ENCODE measurements at places on chromosomes 1 and 21. TPM values are rescaled to one million over a fixed set of nuclear protein-coding genes. Genes with fewer than 3 reads are reported as not detected.

DNA sequence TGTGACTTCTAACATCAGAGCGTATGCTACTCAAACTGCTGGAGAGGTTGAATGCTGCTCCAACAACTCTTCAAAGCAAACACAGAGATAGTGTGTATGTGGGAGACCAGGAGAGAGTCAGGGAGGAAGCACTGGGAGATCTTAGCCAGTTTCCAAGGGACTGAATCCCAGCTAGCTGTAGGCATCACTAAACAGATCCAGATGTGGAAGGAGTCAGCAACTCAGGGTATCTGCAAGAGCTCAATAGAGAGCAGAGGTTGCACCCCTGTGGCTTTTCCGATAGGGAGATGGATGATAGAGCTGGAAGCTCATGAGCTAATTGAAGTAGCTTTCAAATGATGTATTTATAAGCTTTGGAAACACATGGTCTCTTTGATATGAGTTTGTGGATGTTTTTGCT is 168.9 kb upstream of the HOOK1 start:
- DNase-seq = no peak
- no peaks in the 10 kb centered on the region for H3K36me3 ChIP-seq
- H3K27me3 ChIP-seq = no peaks in the 10 kb centered on the region
- no peaks in the 10 kb centered on the region for H3K4me1 ChIP-seq
- no peak overlapping the region for H3K27ac ChIP-seq

- H3K36me3 ChIP-seq = no peaks in the 10 kb centered on the region
- peaks cover 14% of the 10 kb centered on the region for H3K4me1 ChIP-seq
- no peak overlapping the region for H3K27ac ChIP-seq
- H3K27me3 ChIP-seq = no peaks in the 10 kb centered on the region
- no peak for DNase-seq
These were observed 3.9 kb upstream of the CLSPN start for GRCh38 chr1:35773711-35774110.

DNA sequence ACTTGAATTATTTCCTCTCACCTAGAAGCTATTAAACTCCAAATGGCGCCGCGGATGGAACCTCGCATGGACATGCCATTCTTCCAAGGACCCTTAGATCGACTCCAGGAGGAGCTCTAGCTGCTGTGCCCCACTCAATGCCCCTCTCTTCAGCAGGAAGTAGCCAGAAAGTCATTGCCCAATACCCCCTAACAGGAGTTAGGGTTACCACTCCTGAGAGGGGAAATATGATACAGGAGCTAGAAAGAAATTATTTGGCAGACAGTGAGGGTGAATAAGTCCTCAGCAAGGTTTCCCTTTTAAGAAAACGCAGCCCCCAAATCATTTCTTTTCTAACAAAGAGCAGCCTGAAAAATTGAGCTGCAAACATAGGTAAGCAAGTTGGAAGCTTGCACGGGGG is 28.6 kb downstream of the TFB2M start:
- DNase-seq = no peak
- no peak overlapping the region for H3K27ac ChIP-seq
- H3K36me3 ChIP-seq = peaks cover 9% of the 10 kb centered on the region
- no peaks in the 10 kb centered on the region for H3K27me3 ChIP-seq
- H3K4me3 ChIP-seq = no peak overlapping the region
- no peaks in the 10 kb centered on the region for H3K4me1 ChIP-seq

DNA sequence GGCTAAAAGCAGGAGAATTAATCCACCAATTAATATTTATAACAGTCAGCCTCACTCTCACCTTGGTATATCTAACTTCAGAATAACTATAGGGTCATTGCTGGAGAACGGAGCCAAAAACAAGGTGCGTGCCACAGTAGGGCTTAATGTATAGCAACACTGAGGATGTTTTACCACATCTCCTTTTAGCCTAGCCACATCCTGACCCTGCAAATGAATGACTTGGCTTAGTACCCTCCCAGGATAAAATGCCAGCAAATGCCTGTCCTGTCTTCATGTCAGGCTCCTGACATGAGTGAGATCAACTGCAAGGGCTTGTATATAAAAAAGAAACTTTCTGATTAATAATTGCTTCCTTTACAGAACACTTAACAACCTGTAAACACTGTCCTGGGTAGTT is 2.7 kb upstream of the CDC42BPA start:
- no peak for DNase-seq
- H3K36me3 ChIP-seq = no peaks in the 10 kb centered on the region
- H3K4me1 ChIP-seq = peaks cover 7% of the 10 kb centered on the region
- H3K4me3 ChIP-seq = no peak overlapping the region
- H3K27me3 ChIP-seq = peaks cover 19% of the 10 kb centered on the region

- H3K27ac ChIP-seq = no peak overlapping the region
- H3K27me3 ChIP-seq = no peaks in the 10 kb centered on the region
- H3K4me3 ChIP-seq = no peak overlapping the region
- no peaks in the 10 kb centered on the region for H3K4me1 ChIP-seq
- H3K36me3 ChIP-seq = no peaks in the 10 kb centered on the region
These were observed 64.3 kb upstream of the ZC3H12A start for GRCh38 chr1:37410105-37410504.

- H3K27me3 ChIP-seq = no peaks in the 10 kb centered on the region
- H3K4me1 ChIP-seq = peaks cover 8% of the 10 kb centered on the region
- no peak for DNase-seq
- no peak overlapping the region for H3K27ac ChIP-seq
- H3K4me3 ChIP-seq = no peak overlapping the region
These were observed 43.0 kb downstream of the TOR3A start for GRCh38 chr1:179124873-179125272.

GRCh38 chr1:171654942-171655745 is 2.7 kb upstream of the MYOC start:
- no peak overlapping the region for H3K27ac ChIP-seq
- peak; percentile 55 for DNase-seq
- H3K4me3 ChIP-seq = no peak overlapping the region
- H3K36me3 ChIP-seq = no peaks in the 10 kb centered on the region
- H3K27me3 ChIP-seq = no peaks in the 10 kb centered on the region
- peaks cover 12% of the 10 kb centered on the region for H3K4me1 ChIP-seq

DNA sequence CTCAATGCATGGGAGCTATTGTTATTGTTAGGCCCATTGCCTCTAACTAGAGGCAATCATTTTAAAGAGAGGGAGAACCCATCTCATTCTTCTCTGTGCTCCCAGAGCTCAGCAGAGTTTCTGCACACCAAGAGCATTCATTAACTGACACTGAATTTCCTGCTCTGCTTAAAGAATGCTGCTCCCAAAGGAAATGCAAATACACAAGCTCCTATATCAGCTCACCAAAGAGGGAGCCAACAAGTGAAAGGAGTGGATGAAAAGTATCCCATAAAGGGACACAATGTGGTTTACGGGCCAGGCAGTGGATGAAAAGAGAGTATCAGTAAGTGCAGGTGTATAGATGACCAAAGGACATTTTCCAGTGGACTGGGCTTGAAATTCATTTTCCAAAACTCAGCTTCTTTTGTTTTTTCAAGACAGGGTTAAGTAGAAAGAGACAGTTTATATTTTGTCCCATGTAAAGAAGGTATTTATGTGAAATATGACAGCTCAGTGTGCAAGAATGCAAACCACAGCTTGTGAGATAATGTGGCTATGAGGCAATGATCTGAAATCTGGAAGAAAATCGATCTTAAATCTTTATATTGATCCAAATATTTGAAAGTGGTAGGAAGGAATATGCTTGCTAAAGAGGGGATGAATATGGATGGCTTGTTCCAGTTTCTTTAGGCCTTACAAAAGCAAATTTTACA is 207.7 kb upstream of the CAMK1G start:
- no peaks in the 10 kb centered on the region for H3K27me3 ChIP-seq
- H3K36me3 ChIP-seq = no peaks in the 10 kb centered on the region
- no peak for DNase-seq
- H3K4me1 ChIP-seq = no peaks in the 10 kb centered on the region
- H3K4me3 ChIP-seq = no peak overlapping the region
- no peak overlapping the region for H3K27ac ChIP-seq

DNA sequence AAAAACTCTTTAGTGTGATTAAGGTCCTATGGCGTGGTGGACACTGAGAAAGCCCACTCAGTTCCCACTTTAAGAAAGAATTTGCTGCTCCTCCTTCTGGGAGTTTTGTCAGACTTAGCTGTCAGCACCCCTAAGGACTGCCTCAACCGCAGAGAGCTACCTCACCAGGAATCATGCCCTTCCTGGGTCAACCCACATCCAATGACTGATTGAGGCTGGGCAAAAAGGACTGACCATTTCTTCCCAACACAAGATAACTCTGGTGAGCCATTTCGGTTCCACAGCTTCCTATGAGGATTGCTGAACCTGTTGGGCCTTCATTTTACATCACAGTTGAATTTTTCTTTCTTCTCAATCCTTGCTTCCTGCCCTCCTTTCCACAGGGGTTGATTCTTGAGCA is 197.9 kb downstream of the NCAM2 start:
- H3K36me3 ChIP-seq = no peaks in the 10 kb centered on the region
- no peak for DNase-seq
- no peaks in the 10 kb centered on the region for H3K4me1 ChIP-seq
- no peak overlapping the region for H3K4me3 ChIP-seq
- H3K27ac ChIP-seq = no peak overlapping the region
- H3K27me3 ChIP-seq = no peaks in the 10 kb centered on the region

DNA sequence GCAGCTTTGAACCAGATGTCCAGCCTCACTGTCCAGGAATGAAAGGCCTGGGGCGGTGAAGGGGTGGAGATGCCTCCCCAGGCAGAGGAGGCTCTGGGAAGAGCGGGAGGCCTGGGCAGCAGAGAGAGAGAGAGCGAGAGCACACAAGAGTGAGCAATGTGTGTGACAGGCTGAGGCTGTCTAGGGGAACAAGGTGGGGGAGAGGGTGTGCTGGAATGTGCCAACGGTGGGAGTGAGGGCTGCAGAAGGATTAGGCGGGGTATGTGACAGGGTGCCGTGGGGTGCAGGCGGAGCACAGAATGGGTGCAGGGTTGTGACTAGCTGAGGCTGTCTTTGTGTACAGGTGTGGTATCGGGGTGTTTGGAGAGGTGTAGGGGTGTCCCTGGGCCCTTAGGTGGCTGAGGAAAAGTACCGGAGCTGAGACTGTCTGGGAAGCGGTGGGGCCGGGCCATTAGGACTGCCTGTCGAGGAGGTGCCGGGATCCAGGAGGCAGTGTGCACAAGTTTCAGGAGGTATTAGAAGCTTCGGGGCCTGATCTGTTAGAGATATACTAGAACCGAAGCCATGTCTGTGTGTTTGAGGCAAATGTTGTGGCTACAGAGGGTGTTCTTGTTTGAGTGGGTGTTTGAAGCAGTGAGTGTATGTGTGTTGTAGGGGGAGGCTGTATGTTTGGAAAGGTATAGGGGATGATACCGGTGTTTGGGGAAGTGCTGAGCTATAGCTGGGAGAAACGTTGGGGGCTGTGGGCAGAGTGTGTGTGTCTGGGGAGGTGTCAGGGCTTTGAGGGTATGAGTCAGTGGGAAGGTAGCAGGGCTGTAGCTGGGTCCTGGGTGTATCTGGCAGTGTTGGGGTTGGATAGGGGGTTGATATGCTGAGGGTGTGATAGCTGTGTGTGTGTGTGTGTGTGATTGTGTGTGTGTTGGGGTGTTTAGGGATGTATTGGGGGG is 9.1 kb downstream of the AHDC1 start:
- peaks cover 61% of the 10 kb centered on the region for H3K4me1 ChIP-seq
- no peak overlapping the region for H3K4me3 ChIP-seq
- no peaks in the 10 kb centered on the region for H3K36me3 ChIP-seq
- H3K27me3 ChIP-seq = no peaks in the 10 kb centered on the region
- DNase-seq = no peak

DNA sequence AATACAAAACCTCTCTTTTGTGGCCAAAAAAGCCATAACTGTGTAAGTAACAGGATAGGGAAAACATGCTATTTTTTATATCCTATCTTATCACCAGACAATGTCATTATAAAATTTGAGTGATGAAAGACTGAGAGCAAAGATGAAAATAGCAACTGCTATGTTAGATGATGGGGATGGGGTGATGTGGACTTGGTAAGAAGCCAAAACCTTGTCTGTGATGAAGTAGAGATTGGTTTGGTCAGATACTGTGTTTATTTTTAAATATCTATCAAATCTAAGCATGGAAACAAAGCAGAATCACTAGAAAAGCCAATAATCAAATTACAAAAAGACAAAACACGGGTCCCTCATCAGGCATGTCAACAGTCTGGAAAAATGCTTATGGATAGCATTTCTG is 631.1 kb upstream of the NR5A2 start:
- no peaks in the 10 kb centered on the region for H3K4me1 ChIP-seq
- no peak overlapping the region for H3K4me3 ChIP-seq
- no peak overlapping the region for H3K27ac ChIP-seq
- H3K27me3 ChIP-seq = no peaks in the 10 kb centered on the region
- H3K36me3 ChIP-seq = no peaks in the 10 kb centered on the region

GRCh38 chr1:214842856-214843255 is 239.7 kb upstream of the KCNK2 start:
- no peaks in the 10 kb centered on the region for H3K36me3 ChIP-seq
- no peak overlapping the region for H3K27ac ChIP-seq
- H3K4me1 ChIP-seq = no peaks in the 10 kb centered on the region
- no peak for DNase-seq
- H3K27me3 ChIP-seq = no peaks in the 10 kb centered on the region
- H3K4me3 ChIP-seq = no peak overlapping the region

- peaks cover 18% of the 10 kb centered on the region for H3K36me3 ChIP-seq
- H3K4me1 ChIP-seq = peaks cover 30% of the 10 kb centered on the region
- H3K27ac ChIP-seq = no peak overlapping the region
These were observed 2.8 kb downstream of the PEA15 start for GRCh38 chr1:160207771-160208556.

GRCh38 chr21:36567216-36567885 is 87.4 kb upstream of the CLDN14 start:
- no peaks in the 10 kb centered on the region for H3K36me3 ChIP-seq
- H3K4me1 ChIP-seq = no peaks in the 10 kb centered on the region
- H3K4me3 ChIP-seq = no peak overlapping the region
- H3K27me3 ChIP-seq = peaks cover 5% of the 10 kb centered on the region
- no peak overlapping the region for H3K27ac ChIP-seq

GRCh38 chr1:35539824-35540261 is 17.4 kb downstream of the KIAA0319L start:
- H3K27ac ChIP-seq = peak overlapping the region; percentile 52
- no peak for DNase-seq
- no peaks in the 10 kb centered on the region for H3K27me3 ChIP-seq
- peaks cover 70% of the 10 kb centered on the region for H3K4me1 ChIP-seq

GRCh38 chr1:161792740-161793139 is 26.6 kb downstream of the ATF6 start:
- H3K27me3 ChIP-seq = no peaks in the 10 kb centered on the region
- H3K27ac ChIP-seq = no peak overlapping the region
- H3K36me3 ChIP-seq = peaks cover 41% of the 10 kb centered on the region
- H3K4me1 ChIP-seq = no peaks in the 10 kb centered on the region
- DNase-seq = peak; percentile 42

The CNTN2 gene
- total RNA-seq = not detected

The CELA2A gene
- not detected for total RNA-seq

The NEXN gene
- 0.67 TPM for total RNA-seq

The SLC25A34 gene
- total RNA-seq = 4.2 TPM

The FOXD2 gene
- 0.73 TPM for total RNA-seq

The RGS18 gene
- total RNA-seq = 1.6 TPM

The NUF2 gene
- 1.7 TPM for total RNA-seq

The TPRG1L gene
- 57.9 TPM for total RNA-seq

The FBXO2 gene
- total RNA-seq = 5.1 TPM

The OSCP1 gene
- not detected for total RNA-seq

The BNIPL gene
- 4.6 TPM for total RNA-seq

The IFI44L gene
- 4.5 TPM for total RNA-seq

The AVPR1B gene
- not detected for total RNA-seq

The PTGS2 gene
- not detected for total RNA-seq

Data from CD4-positive, alpha-beta memory T cell (primary cell).